ENCODE measurements at places on chromosomes 7 and 10.

- no peak for DNase-seq
Observed at GRCh38 chr7:117916309-117916708, 43.1 kb upstream of the CTTNBP2 start.

DNA sequence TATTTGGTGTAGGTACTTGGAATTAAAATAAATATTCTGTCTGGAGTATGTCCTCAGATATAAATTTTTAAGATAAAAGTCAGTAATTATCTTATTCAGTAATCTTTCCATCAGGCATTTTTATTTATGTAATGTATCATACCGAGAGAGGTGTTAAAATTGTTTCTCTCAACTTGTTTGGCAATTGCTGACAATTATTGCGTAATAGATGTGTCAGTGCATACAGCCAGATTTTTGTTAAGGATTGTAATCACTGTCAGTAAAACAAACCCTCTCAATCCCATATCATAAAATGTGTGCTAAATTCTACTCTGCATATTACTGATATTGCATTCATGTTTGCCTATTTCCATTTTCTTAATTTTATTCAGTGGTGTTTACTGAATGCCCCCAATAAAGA, 69.2 kb downstream of the CNTNAP2 start:
- no peak for DNase-seq

DNA sequence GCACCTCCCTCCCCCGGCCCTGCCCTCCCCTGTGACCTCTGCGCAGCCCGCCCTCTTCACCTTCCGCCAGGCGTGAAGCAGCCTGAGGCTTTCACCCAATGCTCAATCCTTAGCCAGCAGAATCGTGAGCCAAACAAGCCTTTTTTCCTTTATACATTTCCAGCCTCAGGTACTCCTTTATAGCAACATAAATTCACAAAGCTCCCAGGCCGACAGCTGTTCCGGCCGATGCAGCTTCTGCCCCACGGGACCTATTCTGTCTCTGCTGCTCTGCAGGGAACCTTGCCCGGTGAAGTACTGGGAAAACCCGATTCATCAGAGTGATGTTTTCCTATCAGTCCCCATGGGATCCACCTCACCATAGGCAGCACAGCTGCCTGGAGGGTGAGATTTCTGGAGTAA, 87.4 kb downstream of the CHST15 start:
- no peak for DNase-seq

DNA sequence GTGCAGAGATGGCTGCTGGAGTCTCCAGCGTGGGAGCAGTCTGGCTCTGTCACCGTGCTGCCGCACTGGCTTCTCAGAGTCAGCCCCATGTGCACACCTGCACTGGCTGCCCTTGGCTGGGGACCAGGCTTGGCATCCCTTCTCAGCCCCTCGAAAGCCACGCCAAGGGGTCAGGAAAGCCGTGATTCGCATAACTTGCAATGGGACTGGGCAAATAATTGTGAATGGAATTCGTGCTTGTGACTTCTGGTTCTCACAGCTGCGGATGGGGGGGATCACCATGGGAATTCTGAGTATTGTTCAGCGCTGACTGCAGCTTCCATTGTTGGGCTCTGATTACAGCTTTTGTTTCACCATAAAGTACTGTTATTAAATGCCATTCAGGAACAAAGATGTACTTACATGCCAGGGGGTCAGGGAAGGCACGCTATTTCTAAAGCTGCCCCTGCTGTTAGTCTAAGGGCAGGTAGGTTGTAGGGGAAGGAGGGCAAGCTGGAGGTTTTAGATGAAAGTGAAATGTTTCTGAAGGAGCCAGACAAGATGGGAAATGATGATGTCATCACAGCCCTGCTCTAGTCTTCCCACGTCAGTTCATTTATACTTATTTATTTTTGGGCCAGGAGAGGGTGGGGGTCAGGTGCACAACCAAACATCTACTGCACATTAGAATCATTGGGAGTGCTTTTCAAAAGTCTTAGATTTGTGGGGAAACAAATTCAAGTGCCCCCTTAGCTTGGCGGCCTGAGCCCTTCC, 5.8 kb upstream of the PLEKHA1 start:
- DNase-seq, result no peak

DNA sequence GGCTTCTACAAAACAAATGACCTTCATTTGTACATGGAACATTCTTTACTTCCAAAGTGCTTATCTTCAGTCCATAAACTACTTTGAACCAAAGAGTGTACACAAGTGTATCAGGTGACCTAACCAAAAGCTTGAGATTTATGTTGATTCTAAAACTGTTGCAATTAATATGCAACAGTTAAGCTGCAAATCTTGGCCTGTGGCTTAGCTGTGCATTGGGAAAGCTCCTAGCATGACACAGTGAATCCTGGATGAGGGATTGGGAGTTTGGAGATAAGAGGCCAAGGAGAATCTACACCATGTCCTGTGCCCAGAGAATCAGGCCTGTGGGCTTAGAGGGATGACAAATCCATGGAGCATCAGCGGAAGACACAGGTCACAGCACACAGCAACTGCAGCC, 105.2 kb upstream of the GSDME start:
- DNase-seq, result no peak

GRCh38 chr10:118712930-118713634, 41.7 kb downstream of the CACUL1 start:
- DNase-seq, result no peak

- no peak for DNase-seq
Observed at GRCh38 chr10:71087622-71088021, 124.7 kb upstream of the UNC5B start.

DNA sequence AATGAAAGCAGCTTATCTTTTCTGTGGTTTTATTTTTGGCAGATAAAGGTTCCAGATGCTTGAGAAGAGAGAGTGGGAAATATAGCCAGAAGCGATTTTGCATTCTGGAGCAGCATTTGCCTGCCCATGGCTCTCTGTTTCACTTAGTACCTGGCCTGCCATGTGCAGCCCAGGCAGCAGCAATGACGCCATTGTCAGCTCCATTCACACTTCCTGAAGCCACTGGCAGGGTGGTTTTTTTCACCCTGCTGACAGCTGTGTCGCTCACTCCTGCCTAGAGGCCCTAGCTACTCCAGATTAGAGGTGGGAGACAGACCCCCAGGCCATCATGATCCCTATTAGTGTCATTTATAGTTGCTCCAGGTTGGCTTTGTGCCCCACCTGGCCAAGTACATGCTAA, 30.1 kb upstream of the NEUROD6 start:
- no peak for DNase-seq

- no peak for DNase-seq
Observed at GRCh38 chr7:104035351-104035750, 45.9 kb upstream of the RELN start.

DNA sequence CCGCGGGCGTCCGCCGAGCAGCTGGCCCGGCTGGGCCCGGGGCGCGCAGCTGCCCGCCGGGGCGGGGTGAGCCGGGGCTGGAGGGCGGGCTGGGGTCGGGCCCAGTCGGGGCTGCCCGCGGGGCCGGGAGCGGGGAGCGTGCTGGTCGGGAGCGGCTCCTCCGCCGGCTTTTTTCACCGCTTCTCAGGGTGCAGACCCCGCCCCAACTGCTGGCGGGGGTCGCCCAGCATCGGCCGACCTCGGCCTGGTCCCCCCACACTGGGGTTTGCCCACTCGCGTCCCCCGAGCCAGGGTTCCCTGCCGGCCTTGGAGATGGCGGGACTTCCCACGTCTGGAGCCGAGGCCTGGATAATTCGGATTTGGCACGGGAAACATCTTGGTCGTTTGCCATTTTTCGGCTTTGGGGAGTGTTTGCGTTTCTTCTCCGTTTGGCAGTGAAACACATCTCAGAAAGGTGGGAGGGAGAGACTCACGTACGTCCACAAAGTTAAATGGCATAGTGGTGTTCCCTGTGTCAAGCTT, 432 bp downstream of the TMEM248 start:
- no peak for DNase-seq

GRCh38 chr10:31132681-31133244, 101.1 kb upstream of the ZNF438 start:
- DNase-seq, result no peak

DNA sequence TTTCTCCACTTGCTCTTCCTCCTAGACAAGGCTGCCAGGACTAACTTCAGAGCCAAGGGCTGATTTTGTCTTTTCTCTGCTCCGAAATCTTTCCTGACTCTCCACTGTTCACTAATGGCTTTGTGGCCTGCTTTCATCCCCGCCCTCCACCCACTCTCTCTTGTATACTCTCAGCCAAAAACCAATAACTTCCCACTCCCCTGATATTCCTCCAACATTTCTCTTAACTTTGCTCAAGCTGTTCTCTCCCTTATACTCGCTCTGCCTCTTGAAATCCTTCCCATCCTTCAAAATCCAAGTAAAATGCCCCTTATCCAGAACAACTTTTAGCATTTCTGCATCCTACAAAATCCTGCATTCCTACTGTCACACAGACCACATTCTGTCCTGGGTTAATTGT, 214.8 kb downstream of the PHTF2 start:
- no peak for DNase-seq

DNA sequence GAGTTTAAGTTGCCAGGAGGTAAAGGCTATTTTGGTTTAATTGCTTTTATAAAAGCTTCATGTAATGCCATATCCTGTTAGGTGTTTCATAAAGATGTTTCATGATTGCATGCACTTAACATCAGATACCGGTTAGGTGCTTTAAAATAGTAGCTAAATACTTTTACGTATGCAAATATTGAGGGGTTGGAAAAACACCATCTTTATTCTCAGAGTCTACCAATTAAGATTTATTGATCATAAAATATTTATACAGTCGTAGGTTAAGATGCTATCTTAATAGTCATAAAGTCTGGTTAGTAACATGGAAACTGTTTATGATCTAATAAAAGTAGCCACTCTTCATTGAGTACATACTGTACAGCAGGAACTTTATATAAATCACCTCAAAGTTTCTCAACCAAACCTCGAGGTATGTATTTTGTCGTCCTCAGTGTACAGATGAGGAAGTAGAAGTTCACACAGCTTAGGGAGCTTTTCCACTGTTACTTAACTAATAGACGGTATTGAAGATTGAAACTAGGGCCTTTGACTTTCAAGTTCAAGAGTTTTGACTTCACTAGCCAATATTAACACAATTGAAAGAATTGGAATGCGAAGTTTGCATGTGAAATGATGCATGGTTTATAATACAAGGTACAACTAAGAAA, 897.1 kb downstream of the GATA3 start:
- no peak for DNase-seq

DNA sequence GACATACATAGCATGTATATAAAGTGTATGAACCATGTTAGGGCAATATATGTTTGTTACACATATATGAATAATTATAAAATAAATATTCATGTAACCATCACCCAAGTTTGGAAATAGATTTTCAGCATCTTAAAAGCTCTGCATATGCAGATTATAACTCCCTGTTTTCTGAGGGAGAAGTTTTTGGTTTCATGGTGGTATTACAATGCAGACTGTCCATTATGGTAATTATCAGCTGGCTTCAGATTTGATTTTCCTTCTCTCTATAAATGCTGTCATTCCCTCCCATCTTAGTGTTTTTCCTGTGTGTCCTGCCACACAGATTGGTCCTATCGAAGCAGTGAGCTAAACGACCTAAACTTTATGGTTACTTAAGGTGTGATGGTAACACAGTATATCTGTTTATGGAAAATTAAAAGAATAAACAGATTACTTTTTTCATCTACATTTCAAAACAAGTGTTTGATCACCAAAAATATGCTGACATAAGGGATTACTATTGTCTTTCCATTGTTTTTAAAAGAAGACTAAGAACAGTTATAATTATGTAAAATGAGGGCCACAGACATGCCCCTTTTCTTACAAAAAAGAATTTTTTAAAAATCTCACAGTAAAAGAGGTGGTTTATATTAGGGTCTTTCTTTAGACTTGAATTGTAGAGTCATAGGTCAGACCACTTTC, 17.7 kb downstream of the PRPF18 start:
- no peak for DNase-seq

DNA sequence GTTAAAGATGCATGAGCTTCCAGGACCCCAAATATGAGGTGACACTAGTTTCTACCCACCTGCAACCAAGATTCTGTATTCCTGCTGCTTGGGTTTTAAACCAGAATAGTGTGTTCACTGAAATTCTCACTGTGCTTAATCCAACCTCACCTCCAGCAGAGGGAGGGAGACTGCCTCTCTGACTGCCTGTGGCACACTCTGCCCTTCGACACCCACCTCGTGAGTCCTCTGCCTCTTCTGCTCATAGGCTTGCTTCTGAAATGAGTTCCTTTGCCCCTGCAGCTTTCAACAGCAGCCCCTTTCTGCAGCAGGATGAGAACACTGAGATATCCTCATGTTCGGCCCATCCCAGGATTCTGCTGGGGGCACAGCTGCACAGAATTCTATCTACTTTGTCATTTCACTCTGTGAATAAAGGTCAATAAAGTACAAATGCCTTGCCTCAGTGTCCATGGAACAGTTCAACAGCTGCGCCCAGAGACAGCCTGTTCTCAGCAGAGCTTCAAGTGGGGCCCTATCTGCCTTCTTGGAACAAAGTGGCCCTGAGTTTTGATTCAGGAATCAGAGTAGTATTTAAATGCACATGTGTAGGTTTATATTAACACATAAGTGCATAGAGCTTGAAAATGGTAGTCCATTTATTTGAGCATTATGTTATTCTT, 632.5 kb downstream of the TNS3 start:
- no peak for DNase-seq

DNA sequence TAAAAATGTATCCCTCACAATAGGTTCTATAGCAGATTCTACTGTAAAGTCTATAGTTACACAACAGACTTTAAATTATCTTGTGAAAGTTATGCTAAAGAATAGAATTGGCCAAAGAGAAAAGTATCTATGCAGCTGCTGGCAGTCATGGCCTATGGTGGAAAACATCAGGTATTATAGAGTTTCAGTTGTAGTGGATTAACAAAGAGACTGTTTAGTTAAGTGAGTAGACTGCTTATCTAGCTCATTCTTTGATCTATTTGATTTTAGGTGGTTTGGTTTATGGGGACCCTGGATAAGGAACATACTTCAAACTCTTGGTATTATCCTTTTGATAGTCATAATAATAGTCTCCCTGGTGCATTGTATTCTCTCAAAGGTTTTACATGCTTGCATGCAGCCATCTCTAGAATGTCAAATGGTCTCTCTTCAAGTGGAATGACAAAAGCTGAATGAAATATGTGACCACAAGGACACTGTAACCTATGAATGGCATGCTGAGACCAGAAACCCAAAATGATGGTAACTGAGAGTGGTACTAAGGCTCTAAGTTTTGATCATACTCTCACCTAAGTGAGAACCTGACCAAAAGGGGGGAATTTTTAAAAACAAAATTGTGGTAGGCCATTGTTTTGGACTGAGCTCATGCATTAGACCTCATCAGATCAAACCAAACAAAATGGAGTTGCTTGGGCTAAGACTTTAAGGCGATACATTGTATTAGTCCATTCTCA, 54.9 kb upstream of the NAMPT start:
- no peak for DNase-seq

- no peak for DNase-seq
Observed at GRCh38 chr7:114924038-114924712, 2.3 kb downstream of the MDFIC start.

DNA sequence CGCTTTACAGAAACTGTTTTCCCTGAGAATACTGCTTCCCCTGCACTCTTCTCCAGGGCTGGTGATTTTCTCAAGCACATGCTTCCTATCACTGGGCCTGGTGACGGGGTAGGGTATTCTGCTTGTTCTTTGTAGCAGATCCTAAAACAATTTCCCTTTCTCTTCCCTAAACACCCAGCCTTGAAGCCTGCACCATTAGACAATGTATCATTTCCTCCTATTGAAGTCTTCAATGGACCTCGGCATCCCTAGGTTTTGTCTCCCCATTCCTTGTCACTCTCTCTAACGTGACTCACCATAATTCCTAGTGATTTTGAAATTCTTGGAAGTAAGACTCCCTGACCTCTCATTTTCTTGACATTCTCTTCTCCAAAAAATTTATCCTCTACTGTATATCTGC, 109.5 kb upstream of the GHITM start:
- no peak for DNase-seq

- DNase-seq, result no peak
Observed at GRCh38 chr7:133528796-133529195, 275.9 kb downstream of the EXOC4 start.
